ENCODE measurements at places on chromosomes 7 and 10.

- DNase-seq: no peak
Observed at GRCh38 chr10:94062611-94063010, 68.9 kb downstream of the PLCE1 start.

DNA sequence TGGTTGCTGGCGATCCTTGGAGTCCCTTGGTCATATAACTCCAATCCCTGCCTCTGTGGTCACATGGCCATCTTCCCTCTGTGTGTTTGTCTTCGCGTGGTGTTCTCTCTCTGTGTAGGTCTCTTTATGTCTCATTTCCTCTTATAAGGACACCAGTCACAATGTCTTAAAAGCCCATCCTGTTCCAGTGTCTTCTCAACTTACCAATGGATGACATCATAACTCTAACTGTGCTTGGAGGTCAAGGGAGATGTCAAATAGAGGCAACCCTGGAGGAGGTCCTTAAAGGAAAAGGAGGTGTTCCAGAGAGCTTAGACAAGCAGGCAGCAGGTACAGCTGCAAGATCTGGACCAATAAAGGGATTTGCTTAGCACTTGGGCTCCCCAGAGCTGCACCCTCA lies 143.0 kb downstream of the BUB3 start:
- DNase-seq: no peak

DNA sequence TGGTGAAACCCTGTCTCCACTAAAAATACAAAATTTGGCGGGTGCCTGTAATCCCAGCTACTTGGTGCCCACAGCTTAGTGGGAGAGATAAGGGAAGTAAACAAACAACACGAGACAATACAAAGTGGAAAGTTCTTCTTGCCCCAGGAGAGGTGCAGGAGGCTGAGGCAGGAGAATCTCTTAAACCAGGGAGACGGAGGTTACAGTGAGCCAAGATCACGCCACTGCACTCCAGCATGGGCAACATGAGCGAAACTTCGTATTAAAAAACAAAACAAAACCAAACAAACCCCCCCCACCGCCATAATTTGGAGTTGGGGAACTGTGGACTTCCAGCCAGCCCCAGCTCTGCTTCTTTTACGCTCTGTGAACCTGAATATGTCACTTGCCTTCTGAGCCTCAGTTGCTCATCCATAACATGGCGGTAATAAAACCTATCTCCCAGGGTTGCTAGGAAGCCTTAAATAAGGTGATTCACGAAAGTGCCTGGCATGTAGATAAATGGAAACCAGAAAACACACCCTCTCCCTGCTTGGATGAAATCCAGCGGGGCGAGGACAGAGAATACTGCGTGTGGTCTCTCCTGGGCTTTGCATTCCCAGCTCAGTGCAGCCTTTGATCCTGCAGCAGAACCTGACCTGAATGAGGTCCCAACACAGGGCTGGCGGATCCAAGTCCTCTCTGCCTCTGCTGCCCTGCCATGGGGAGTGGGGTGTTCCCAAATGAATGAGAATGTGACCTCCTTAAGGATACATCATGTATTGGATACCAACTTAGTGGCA lies 10.2 kb downstream of the MLXIPL start:
- no peak for DNase-seq

- DNase-seq: no peak
Observed at GRCh38 chr10:117363028-117363427, 12.2 kb downstream of the PDZD8 start.

GRCh38 chr7:117129521-117129955 lies 176.2 kb downstream of the ST7 start:
- DNase-seq: no peak

- DNase-seq: no peak
Observed at GRCh38 chr10:76543655-76544054, 1094.0 kb downstream of the KCNMA1 start.

- no peak for DNase-seq
Observed at GRCh38 chr7:95316588-95316987, 7.7 kb downstream of the PON1 start.

DNA sequence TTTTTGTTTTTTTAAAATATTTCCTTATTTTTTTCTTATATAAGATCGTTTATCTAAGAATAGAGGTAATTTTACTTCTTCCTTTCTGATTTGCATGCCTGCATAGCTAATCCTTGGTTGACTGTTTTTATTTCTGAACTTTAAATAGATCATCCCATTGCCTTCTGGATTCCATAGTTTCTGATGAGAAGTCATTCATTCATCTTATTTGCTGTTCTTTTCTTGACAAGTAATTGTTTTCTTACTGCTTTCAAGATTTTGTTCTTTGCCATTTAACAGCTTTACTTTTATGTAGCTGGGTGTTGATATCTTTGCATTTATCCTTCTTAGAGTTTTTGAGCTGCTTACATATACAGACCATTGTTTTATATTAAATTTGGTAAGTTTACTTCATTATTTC lies 437.9 kb downstream of the SDK1 start:
- no peak for DNase-seq

GRCh38 chr10:88037623-88038022 lies 174.2 kb downstream of the PTEN start:
- DNase-seq: no peak

Measured in activated CD4-positive, CD25-positive, alpha-beta regulatory T cell (primary cell).